ENCODE measurements at places on chromosomes 13 and 19.

GRCh38 chr19:28497137-28497536, 715.8 kb downstream of the UQCRFS1 start:
- no peak for DNase-seq

DNA sequence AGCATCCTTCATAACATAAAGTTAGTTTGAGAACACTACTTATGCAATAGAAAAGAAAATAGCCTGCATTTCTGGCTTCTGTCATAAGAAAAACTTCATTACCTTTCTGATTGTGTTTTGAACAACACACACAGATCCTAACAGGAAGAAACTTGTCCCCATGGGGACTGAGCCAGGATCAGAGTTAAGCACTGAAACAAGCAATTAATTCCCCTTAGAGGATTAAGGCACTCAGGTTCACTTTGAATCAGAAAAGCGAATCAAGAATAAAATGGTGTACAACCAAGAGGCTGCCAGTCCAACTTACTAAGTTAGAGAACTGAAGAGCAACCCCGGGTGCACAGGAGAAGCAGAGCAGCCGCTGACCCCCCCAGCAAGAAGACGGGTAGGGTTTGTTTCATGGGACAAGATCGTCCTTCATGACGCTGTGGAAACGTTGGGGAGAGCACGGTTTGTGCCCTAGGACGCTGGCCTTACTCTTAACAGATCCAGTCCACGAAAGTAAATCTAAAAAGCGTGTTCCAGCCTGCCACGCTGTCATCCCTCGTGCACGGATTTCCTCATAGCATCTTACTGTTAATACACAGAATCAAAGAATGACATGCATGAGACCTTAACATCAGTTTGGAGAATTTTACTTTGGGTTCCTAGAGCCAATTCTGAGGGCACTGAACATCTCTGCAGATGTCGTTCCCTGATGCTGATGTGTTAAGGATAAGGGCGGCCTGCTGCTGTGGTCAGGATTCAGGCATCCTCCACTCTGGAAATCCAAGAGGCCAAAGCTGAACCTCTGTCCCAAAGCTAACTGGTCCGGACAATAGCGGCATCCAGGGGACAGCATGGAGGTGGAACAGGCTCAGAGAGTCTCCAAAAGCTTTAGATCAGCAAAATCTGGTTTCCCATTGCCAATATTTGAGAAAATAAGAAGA, 46.4 kb downstream of the GGACT start:
- no peak for DNase-seq

DNA sequence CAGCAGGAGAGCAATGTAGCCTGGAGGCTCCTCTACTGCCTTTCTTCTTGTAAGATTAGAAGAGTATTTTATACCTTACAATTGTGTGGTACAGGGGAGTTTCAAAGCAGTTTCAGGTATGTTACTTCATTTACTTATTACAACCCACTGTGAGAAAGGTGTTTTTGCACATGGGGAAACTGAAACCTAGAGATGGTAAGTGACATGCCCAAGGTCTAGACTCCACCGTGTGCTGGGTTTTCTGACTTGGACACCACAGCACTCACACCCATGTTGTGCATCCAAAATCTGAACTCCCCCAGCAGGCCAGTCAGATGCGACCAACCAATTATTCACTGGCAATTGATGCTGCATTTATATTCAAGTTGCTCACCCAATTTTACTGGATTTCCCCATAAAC, 22.8 kb downstream of the ERICH6B start:
- no peak for DNase-seq

- DNase-seq = no peak
Observed at GRCh38 chr19:4120559-4121272, 3.2 kb downstream of the MAP2K2 start.

DNA sequence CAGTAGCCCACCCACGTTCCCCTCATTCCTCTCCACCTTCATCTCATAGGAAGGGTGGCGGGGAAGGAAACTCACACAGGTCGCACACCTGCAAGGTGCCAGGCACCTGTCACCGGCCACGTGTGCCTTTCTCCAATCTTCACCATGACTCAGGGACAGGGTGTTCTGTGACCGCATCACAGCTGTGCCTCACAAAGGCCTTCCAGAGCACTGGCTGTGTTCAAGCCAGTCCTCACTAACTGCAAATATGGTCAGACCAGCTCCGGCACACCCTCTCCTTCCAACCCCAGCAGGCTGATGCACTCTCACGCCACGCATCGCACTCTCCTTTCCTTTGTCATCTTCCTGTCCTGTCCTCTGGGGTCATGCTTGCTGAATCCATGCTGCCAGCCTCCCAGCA, 415.9 kb downstream of the IRS2 start:
- DNase-seq = no peak

DNA sequence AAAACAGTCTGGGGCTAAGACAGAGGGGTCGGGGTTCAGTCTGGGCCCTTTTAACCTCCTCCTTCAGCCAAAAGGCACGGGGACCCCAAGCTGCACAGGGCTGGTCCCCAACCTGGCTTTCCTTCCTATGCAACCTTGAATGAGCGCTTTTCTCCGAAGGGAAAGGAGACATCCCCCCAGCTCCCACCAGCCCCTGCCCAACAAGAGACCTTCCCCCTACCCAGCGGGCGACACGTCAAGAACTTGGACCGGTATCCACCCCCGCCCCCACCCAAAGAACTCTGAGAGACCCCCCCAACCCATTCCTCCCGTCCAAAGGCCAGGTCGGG, 35.0 kb upstream of the NANOS3 start:
- no peak for DNase-seq

GRCh38 chr13:29763436-29764180, 86.8 kb downstream of the UBL3 start:
- DNase-seq = no peak

GRCh38 chr19:13089139-13089856, 13.4 kb downstream of the LYL1 start:
- DNase-seq = no peak

GRCh38 chr13:29547153-29547552, 48.3 kb downstream of the SLC7A1 start:
- DNase-seq = no peak

- no peak for DNase-seq
Observed at GRCh38 chr13:51769455-51770127, 34.4 kb downstream of the DHRS12 start.

DNA sequence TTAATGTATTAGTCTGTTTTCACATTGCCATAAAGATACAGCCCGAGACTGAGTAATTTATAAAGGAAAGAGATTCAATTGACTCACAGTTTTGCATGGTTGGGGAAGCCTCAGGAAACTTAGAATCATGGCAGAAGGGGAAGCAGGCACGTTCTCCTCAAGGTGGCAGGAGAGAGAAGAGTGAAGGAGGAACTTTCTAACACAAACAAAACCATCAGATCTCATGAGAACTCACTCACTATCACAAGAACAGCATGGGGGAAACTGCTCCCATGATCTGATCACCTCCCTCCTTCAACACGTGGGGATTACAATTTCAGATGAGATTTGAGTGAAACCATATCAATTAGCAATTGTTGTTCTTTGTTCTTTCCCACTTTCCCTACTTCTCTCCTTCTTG, 689.0 kb upstream of the SLITRK1 start:
- no peak for DNase-seq

DNA sequence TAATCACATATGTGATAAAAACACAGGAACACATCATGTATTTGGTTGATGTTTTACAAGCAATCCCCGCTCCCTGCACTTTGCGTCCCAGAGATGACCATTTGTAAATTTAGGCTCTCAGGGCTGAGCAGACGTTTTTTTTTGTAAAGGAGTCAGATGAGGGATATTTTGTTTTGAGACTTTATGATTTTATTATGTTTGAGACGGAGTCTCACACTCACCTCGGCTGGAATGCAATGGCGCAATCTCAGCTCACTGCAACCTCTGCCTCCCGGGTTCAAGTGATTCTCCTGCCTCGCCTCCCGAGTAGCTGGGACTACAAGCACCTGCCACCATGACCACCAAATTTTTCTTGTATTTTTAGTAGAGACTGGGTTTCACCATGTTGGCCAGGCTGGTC, 1.4 kb downstream of the TLE6 start:
- DNase-seq = no peak

DNA sequence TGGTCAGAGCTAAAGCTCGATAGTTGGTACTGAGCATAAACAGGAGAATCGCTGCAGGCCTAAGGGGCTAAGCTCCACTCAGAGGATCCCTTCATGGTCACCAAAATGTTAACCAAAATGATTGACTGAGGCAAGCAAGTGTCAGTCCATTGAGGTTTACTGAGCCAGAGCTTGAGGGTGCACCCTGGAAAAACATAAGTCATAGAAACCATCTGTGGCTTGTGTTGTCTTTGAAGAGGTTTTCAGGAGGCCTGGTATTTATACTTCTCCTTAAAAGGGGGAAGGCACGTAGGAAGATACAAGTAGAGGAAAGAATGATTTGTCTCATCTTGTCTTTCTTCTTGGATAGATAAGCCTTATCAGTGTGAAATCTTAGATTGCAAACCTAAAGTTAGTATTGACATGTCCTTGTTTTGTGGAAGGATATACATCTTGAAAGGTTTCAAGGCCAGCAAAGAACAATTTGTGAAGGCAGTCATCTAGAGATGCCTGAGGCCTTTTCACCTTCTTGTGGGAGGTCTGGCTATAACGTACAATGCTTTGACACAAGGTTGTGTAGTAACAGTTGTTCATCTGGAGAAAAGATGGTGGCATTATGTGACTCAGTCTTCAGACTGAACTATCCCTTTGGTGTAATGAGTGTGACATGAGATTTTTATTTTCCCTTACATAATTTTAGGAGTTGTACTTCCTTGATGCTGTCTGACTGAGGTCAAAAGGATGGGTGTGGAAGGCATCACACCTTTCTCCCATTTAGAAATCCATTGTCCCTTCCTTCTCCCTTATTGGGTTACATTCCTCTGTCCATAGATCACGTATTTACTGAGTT, 14.7 kb upstream of the CEACAM6 start:
- DNase-seq = no peak

All from cerebellar nuclear complex (tissue), 1 donor.